Activated CD4-positive, alpha-beta T cell treated with anti-CD3 and anti-CD28 coated beads, Interleukin-2, amount 50 U/mL, for 48 hours (primary cell): ENCODE measurements at places on chromosomes 3 and 15.

GRCh38 chr3:4270720-4271119 lies 32.4 kb upstream of the SETMAR start:
- no peak for DNase-seq

- DNase-seq = no peak
These were observed 35.6 kb downstream of the SLC51A start for GRCh38 chr3:196251918-196252317.

- no peak for DNase-seq
These were observed 730 bp downstream of the MYD88 start for GRCh38 chr3:38139191-38139590.

DNA sequence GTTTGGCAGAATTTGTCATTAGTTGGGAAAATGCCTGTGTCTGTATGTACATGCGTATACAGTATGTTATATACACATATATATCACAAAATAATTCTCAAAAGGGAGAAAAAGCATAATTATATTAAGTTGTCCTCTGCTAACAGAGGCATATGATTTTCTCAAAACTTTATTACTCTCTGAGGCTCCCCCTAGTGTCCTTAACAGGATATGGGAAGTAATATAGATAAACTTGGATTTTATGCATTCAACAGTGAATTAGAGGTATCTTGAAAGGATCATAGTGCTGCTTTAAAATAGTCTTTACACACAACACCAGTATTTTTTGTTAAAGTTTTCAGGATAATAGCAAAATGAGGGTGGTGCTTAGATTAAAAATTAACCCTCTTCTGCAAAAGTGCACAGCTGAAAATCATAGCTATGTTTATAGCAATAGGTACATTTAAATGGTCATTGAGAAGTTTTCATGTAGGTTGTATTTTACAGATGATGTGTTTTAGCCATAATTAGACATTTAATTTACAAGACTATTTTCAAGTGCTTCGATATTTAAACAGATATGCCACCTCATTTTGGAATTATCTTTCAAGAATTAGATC lies 454.0 kb upstream of the ROBO2 start:
- no peak for DNase-seq

DNA sequence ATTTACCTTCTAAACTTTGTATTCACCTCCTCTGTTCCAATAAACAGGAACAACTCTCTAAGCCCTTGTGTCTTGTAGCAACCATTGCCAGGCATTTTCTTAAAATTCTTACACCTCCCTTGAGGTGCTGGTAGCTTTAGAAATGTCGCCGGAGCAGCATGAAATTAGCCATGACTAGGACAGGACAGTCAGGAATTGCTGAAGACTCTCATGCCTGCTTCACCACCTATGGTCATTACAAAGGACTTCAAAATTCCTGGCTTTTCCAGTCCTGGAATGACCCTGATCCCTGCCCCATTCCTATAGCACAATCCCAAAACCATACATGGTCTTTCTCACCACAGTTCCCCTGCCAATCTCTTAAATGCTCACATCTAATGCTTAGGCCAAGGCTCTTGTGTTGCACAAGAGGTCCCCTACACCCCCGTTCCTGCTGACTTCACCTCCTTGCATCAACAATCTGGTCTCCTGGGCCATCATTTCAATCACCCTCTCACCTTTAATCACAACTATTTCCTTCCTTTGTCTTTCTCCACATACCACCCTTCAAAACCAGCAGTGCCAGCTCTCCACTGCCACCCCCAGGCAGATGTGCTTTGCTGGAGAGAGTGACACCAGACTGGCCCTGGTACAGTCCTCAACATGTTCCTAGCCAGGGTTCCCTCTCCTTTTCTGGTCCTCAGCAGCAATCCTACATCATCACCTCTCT lies 113.2 kb upstream of the TJP1 start:
- no peak for DNase-seq

GRCh38 chr3:7504886-7505775 lies 644.2 kb downstream of the GRM7 start:
- no peak for DNase-seq

GRCh38 chr3:59774634-59775033 lies 724.8 kb upstream of the CFAP20DC start:
- DNase-seq = no peak

DNA sequence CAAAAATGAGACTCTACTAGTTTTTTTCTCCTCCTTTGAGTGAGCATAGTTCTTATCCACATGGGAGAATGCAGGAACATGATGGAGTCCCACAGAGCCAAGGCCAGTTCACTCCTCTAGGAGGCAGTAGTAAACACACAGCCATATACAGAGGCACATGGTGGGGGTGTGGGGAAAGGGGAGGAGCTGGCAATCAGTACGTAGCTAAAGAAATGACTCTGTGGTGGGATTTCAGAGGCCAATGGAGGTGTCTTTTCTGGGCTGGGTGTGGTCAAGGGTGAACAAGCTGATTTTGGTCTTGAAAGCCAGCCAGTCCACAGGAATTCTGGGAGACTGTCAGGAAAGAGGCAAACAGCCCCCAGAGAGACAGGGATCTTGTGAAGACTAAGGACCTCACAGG lies 6.6 kb upstream of the RAB11A start:
- DNase-seq = peak; percentile 63

GRCh38 chr3:39147711-39148434 lies 5.5 kb downstream of the CSRNP1 start:
- DNase-seq = peak; percentile 52

GRCh38 chr15:72824112-72824511 lies 40.6 kb upstream of the ADPGK start:
- DNase-seq = no peak

DNA sequence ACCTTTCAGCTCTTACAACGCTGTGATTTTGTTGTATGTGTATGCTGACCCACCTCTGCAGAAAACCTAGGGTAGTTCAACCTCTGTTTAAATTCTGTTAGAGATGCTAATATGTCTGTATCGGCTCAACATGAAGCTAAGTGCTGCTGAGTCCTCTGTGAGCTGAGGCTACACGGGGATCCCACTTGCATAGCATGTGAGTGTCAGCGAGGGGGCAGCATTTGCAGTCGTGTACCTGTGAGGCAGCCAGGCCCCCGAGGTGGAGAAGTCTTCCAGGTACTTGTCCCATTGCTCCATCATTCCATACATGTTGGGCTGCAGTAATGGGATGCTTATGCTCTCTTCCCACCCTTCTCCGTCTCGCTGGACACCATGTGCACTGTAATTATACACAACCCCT lies 3.7 kb downstream of the MKRN2OS start:
- no peak for DNase-seq

DNA sequence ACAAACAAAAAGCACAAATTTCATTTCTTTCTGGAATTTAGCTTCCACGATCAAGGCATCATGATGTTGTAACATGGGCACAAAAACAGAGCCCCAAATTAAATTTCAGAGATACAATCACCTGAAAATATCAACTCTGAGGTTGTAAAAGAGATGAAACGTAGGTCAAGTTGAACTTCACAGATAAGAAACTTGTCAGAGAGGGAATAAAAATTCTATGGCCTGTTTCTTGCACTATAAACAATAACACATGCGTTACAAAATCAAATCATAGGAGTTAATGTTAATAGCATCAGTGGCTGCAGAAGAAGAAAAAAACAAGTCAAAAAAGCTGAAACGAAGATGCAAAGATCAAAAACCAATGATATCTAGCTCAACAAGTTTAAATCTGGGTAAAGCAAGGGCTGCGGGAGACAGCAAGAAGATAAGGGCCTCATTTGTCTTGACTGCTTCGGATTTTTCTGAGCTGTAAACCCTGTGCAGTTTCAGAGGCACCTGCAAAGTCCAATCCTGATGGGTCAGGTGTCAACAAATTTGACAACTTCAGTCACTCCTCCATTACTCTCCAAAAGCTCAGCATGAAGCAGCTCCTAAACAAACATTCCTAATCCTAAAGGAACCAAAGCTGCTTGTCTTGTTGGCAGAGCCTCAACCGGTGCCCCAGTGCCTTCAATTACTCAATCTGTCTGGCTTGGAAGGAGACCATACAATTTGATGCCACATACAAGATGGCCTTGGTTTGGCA lies 219.8 kb downstream of the STT3B start:
- no peak for DNase-seq

- no peak for DNase-seq
These were observed 18.0 kb downstream of the MYO5C start for GRCh38 chr15:52277575-52277974.

GRCh38 chr15:77525907-77526594 lies 105.4 kb downstream of the HMG20A start:
- no peak for DNase-seq

DNA sequence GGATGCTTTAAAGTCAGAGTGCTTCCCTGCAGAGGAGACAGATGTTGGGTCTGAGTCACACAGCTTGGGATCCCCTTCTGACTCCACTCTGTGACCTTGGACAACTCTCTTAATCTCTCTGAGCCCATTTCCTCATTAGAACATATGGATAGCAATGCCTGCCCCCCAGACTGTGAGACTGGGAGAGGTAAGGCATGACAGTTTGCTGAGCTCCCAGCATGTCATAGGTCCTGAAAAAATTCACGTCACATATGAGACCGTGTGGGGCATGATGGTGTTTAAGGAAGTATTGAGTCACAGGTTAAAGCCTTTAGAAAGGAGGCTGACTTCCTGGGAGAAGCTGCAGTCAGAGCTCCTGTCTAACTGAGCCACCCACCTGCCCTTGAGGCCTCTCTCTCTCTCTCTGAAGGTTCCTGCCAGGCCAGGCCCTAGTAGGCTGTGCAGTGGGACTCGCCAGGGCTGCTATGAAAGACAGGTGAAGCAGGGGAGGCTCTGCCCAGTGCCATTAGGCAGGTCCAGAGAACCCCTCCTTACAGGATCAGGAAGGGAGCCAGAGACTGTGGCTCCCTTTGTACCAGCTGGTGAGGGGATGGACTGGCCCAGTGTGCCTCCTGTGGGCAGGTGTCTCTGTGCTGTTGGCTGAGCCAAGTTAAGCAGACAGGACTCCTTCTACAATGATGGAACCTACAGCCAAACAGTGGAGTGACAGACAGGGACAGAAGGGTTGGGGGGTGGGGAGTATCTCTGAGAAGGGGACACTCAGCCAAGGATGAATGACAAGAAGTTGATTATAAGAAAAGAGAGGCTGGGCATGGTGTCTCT lies 19.5 kb upstream of the DOCK3 start:
- DNase-seq = peak; percentile 38

DNA sequence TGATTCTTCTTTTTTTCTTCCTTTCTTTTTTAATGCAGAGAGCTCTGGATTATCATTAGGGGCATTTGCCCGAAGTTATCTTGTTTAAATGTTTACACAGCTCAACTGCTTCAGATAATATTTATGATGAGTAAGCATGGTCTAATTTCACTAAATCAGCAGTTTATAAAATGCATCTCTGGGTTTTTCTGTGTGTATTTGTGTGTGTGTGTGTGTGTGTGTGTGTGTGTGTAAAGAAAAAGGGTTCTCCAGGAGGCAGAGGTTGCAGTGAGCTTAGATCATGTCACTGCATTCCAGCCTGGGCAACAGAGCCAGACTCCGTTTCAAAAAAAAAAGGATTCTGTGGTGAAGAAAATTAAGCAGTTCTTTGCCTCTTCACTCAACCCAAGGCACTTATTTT lies 25.9 kb upstream of the TNFSF10 start:
- no peak for DNase-seq

GRCh38 chr3:21962456-21962855 lies 211.4 kb upstream of the ZNF385D start:
- DNase-seq = no peak

DNA sequence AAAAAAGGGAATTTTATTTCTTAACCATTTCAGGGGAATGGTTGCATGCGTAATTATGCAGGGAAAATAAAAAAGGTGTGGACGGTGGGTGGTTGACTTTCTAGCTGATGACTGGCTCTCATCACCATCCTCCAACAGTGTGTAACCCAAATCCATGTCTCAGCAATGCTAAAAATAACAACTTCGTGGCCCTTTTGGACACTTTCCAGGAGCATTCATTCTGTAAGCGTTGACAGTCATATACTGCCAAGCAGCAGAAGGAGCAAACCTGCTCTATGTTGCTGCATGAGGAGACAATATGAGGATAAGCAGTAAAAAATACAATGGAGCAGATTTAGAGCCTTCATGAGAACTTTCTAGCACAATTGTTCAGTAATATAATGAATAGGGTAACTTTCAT lies 189.1 kb downstream of the ANXA2 start:
- DNase-seq = no peak

- no peak for DNase-seq
These were observed 140.1 kb upstream of the BFSP2 start for GRCh38 chr3:133259767-133260166.

GRCh38 chr3:45127130-45127822 lies 18.9 kb downstream of the CDCP1 start:
- DNase-seq = no peak
